ENCODE measurements at places on chromosomes 13 and 19.

- no peak for DNase-seq
Observed at GRCh38 chr19:56947206-56947605, 106.7 kb upstream of the PEG3 start.

GRCh38 chr13:48635478-48635877 is 18.3 kb upstream of the CYSLTR2 start:
- DNase-seq = no peak

GRCh38 chr13:47081850-47082249 is 185.0 kb upstream of the HTR2A start:
- no peak for DNase-seq

GRCh38 chr19:18775586-18776287 is 15.4 kb downstream of the COMP start:
- DNase-seq = no peak

GRCh38 chr13:100495455-100495854 is 93.1 kb downstream of the GGACT start:
- DNase-seq = no peak

DNA sequence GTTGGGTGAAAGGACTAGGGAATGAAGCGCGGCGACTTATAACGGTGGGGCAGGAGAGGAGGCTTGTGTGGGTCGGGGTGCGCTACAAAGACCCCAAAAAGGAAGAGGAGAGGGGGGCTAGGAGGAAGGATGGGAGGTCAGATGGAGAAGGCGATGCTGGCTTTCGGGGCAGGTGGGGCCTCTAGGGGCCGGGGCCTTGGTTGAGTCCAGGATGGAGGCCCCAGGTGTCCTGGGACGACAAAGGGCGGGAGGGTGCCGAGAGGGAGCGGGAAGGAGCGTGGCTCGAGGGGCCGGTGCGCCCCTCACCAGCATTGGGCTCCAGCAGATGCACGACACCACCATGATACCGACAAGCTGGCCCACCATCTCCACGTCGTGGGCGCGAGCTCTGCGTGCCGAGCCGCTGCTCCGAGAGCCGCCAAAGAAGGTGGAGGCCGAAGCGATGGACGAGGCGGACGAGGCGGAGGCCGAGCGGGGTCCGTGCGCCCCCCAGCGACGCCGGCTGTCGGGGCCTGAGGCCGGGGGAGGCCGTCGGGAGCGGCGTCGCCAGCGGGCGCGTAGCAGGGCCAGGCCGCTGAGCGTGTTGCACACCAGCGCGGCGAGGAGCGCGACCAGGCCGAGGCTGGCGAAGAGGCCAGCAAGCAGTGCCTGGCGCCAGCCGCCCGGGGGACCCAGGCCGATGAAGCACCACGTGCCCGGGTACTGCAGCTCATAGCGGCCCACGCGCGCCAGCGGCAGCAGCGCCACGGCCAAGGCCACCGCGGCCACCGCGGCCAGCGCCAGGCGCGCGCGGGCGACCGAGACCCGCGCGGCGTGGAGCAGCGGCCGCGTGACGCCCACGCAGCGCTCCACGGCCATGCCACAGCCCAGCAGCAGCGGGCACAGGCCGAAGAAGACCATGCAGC is 1.8 kb downstream of the PTGER1 start:
- DNase-seq = no peak

- DNase-seq = no peak
Observed at GRCh38 chr19:33690378-33691029, 68.8 kb downstream of the CHST8 start.

- no peak for DNase-seq
Observed at GRCh38 chr19:10126213-10126639, 6.5 kb upstream of the EIF3G start.
